ENCODE measurements at places on chromosomes 12 and 14.

GRCh38 chr12:46107591-46107990 is 117.2 kb upstream of the SCAF11 start:
- DNase-seq = no peak

DNA sequence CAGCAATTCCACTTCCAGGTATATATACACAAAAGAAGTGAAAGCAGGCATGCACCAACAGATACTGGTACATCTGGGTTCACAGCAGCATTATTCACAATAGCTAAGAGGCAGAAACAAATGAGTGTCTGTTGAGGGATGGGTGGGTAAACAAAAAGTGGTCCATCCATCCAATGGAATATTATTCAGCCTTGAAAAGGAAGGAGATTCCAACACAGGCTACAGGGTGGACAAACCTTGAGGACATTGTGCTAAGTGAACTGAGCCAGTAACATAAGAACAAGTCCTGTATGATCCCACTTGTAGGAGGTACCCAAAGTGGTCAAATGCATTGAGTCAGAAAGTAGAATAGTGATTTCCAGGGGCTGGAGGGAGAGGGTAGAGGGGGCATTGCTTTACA is 27.6 kb upstream of the BEGAIN start:
- DNase-seq = no peak

DNA sequence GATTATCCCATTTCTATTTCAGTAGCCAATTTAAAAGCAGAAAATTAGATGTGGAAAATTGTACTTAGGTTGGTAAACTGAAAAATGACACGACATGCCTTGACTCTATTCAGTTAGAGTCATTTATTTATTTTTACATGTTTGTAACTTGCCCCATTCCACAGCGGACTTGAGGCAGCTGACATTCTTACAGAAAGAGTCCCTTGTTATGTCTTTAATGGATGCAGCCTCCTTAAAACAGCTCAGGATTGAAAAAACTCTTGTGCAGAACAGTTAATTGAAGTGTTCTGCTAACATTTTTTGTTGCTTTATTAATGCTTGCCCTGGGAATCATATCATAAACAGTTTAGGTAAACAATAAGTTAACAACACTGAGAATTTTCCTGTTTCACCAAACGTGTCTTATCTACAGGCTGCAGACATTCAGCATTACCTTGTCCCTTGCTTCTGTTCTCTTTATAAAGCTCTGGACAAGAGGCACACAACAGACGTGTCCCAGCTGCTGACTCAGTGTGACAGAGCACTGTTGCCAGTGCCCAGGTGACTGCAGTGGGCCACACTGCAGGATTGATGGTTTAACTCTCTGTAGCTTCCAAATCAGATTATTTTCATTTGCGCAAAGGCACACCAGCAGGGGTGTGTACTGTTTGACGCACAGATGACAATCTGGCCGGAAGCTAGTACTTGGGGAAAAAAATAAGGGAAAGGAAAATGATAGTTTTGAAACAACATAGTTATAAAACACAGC is 101.6 kb downstream of the PELI2 start:
- no peak for DNase-seq

DNA sequence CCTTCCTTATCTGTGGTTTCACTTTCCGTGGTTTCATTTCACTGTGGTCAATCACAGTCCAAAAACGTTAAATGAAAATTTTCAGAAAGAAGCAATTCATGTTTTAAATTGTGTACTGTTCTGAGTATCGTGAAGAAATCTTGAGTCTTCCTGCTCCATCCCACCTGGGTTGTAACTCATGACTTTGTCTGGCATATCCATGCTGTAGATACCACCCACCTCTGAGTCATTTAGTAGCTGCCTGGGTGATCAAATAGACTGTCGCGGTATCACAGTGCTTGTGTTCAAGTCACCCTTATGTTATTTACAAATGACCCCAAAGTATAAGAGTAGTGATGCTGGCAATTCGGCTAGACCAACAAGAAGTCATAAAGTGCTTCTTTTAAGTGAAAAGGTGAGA is 521.2 kb downstream of the AACS start:
- no peak for DNase-seq

GRCh38 chr12:97386133-97386581 is 76.4 kb upstream of the RMST start:
- no peak for DNase-seq

DNA sequence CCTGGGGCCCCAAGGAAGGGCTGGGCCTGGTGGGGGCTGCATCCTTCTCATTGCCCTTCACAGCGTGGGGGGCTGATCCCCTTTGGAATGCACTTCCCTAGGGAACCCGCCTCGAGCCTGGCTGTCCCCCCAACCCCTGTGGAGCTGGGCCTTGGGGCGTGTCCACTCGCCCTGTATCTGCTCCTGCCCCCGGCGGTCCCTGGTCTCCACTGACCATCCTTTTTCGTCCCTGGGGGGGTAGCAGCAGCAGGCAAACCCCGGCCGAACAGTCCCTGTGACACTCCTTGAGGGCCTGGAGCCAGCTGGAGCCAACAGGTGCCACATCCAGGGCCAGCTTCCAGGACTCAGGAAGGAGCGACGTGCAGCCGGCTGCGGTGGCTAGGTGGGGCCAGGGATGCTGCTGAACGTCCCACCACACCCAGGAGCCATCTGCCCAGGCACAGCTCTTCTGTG is 9.4 kb upstream of the GPR132 start:
- DNase-seq = no peak

- no peak for DNase-seq
Observed at GRCh38 chr12:90124914-90125313, 416.3 kb upstream of the ATP2B1 start.

- DNase-seq = no peak
Observed at GRCh38 chr14:90319634-90320541, 11.9 kb downstream of the NRDE2 start.

GRCh38 chr14:68956724-68957123 is 22.4 kb downstream of the ACTN1 start:
- DNase-seq = no peak

DNA sequence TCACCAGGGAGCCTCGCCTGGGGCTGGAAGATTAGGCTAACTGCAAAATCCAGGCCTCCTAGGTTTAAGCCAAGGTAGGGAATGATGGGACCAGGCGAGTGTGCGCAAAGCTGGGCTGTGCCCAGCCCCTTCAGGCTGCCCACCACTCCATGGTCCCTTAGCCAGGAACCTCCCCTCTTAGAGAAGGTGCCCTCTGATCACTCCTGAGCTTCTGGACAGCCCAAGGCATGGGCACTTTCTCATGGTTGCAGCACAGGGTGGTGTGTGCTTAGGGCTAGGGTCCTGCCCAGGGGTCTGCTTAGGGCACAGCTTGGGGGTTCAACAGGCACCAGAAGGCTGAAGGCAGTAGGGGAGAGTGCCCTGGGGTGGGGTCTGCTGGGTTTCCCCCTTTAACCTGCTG is 69.0 kb downstream of the PRIMA1 start:
- DNase-seq = no peak

GRCh38 chr14:99181241-99181640 is 90.8 kb downstream of the BCL11B start:
- no peak for DNase-seq

- DNase-seq = no peak
Observed at GRCh38 chr12:89576572-89577220, 50.8 kb upstream of the POC1B start.

DNA sequence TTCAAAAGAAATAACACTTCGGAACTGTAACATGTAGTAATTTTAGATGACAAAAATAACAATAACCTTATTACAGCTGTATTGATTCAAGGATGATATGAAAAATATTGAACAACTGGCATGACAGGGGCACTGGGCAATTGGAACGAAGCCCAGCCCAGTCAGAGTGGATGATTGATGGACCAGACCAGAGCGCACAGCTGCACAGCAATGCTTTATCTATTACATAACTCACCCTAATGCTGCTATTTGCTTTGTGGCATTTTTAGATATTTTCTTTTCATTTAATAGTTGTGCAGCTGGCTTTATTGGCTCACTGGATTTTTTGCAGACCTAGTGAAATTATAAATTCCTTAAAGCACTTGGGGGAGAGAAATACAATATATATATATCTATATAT is 26.9 kb upstream of the FERMT2 start:
- DNase-seq = no peak

DNA sequence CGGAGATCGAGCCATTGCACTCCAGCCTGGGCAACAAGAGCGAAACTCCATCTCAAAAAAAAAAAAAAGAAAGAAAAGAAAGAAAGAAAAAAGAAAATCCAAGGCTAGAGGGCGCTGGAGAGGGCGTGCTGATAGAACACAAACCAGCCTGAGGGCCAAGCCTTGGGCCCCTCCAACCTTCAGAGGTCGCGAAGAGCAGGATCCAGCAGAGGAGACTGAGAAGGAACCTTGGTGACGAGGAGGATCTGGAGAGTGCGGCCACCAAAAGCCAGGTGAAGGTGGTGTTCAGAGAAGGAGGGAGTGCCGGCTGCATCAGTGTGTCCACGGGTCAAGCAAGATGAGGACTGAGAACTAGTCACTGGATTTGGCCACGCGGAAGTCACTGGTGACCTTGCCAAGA is 4.1 kb upstream of the DYNC1H1 start:
- DNase-seq = peak; percentile 38

DNA sequence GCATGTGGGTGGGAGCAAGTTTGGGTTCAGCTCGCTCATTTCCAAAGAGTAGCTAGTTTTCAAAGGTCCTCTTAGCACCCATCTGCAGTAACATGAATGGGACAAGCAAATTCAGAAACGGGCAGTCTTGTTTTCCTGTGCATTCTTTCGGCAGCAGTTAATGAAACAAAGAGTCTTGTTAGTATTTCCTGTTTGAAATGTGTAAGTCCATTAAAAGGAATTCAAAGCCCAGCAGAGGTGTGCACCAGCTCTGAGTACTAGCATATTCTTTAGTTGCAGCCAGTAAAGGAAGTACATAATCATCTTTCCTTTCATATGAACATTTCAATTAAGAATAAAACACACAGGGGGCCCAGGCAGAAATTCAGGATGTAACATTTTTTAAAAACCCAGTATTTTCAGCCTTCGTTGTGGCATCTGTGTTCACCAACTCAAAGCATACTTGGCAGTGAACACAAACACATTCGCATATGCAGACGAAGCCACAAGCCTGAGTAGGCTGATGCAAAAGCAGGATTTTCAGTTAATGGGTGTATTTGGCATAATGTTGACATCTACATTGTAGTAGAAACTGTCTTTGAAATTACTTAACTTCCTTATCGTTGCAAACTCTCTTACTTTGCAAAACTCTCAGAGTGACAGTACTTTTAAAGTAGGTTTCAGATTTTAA is 570.0 kb upstream of the FLRT2 start:
- DNase-seq = no peak

DNA sequence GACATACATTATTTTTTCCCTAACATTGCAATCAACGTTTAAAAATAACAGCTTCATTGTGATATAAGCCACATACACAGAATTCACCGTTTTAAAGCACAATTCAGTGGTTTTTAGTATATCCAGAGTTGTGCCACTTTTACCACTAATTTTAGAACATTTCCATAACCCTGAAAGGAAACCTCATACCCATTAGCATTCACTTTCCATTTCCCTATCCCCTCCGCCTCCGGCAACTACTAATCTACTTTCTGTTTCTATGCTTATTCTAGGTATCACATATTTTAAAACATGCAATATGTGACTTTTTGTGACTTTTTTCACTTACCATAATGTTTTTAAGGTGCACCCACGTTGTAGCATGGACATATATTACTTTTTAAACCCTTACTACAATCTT is 55.6 kb upstream of the ISM2 start:
- peak; percentile 25 for DNase-seq

GRCh38 chr12:121565076-121565475 is 15.7 kb downstream of the KDM2B start:
- DNase-seq = no peak

GRCh38 chr14:100728962-100729361 is 2.3 kb downstream of the DLK1 start:
- no peak for DNase-seq

GRCh38 chr14:99281396-99281795 is 9.4 kb upstream of the BCL11B start:
- no peak for DNase-seq

GRCh38 chr14:63677891-63678379 is 36.3 kb upstream of the WDR89 start:
- DNase-seq = peak; percentile 92

DNA sequence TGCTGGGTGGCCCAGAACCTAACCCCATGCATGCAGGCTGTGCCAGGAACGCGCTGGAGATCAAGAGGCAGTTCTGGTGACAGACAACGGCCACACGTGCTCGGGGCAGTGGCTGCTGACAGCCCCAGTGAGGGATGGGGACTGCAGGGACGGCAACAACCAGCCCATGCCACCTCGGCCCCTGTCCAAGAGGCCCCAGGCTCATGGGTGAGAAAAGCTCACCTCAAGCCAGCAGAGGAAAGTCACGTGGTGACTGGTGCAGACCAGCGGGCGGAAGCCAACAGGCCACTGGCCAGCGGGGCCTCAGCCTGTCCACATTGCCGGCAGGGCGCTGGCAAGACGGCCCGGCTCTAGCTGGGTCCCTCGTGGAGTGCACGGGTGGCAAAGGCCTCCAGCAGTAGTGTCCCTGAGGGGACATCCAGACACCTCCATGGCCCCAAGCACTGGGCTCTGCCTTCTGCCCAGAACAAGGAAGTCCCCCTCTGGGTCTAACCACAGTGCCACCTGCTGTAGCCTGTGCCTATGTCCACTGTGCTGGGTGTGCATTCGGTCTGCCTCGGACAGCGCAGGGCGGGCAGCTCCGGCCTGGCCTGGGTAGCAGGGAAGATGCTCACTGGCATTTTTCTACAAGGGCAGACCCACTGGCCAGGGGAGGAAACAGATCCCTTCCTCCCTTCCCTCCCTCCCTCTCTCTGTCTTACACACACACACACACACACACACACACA is 134.1 kb downstream of the NCOR2 start:
- DNase-seq = peak; percentile 31

GRCh38 chr12:51661836-51662235 is 70.8 kb downstream of the SCN8A start:
- DNase-seq = no peak

DNA sequence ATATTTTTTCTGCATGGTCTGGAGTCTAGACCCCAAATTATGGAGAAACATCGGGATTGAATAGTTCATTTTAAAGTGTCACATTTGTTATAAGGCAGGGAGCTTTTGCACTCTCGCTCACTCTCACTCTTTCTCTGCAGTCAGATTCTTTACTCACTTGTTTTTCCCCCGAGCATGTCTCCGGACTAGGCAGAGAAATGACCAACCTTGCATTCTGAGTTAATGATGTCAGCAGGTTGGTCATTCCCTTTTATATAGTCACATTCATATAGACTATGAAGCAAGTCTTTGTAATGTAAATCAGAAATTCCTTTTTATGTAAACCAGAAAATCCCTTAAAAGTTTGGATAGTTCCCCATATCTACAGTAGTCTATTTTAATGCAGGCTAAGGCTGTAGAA is 4.1 kb downstream of the C12orf75 start:
- no peak for DNase-seq

All from lung microvascular endothelial cell (primary cell).